ENCODE measurements at places on chromosomes 2 and 18.

DNA sequence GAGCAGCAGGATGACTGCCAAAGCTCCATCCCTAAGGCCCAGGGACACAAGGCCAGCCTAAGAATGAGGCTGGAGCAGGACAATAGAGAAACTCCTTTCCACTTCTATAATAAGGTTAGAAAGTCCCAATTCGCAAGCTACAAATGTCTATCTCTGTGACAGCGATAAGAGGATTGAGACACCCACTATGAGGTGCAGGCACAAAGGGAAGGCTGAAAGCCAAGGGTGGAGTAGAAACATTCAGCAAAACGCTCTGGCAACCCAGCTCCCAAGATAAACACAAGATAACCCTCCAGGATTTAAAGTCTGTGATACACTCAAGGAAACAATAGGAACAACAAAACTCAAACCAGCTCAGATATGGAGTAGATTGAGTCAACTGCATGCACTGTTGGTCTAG is 418.0 kb upstream of the UBE2E3 start:
- DNase-seq = no peak
- no peak overlapping the region for H3K27ac ChIP-seq
- no peaks in the 10 kb centered on the region for H3K27me3 ChIP-seq

DNA sequence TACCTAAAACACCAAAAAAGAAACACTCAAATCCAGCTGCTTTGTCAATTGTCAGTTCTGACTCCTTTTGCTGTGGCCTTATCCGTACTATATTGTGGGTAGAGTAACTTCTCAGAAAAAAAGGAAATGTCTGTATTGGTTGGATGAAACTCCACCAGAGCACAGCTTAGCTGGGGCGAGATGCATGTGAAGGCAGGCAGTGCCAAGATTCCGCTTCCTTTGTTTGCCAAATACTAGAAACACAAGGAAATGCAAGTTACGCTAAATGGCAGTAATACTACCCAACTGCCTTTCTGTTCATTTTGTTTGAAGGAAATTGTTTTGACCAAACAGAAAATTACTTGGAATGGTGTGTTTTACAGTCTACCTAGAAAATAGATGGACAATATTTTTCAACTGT is 10.0 kb downstream of the KLF11 start:
- DNase-seq = no peak
- H3K4me1 ChIP-seq = peaks cover 25% of the 10 kb centered on the region
- H3K27me3 ChIP-seq = no peaks in the 10 kb centered on the region
- H3K27ac ChIP-seq = no peak overlapping the region
- peaks cover 16% of the 10 kb centered on the region for H3K36me3 ChIP-seq
- H3K4me3 ChIP-seq = no peak overlapping the region

DNA sequence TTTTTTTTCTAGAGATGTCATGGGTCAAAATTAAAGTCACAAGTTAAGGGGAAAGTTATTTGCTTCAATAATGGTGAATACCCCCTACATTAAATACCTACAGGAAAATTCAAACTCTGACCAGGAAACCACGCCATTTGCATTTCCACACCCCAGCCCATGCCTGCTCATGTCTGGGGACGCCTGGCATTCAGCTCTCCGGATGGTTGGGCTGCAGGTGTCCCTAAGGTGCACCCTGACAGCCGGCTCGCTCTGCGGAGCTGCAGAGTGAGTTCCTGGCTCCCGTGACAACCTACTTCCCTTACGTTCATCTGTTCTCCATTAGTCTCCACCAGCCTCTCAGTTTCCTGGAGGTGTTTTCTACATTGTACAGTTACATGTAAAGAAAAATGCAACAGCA is 122.7 kb upstream of the RIOK3 start:
- DNase-seq = no peak
- H3K27me3 ChIP-seq = no peaks in the 10 kb centered on the region
- H3K27ac ChIP-seq = no peak overlapping the region
- no peak overlapping the region for H3K4me3 ChIP-seq
- no peaks in the 10 kb centered on the region for H3K36me3 ChIP-seq

DNA sequence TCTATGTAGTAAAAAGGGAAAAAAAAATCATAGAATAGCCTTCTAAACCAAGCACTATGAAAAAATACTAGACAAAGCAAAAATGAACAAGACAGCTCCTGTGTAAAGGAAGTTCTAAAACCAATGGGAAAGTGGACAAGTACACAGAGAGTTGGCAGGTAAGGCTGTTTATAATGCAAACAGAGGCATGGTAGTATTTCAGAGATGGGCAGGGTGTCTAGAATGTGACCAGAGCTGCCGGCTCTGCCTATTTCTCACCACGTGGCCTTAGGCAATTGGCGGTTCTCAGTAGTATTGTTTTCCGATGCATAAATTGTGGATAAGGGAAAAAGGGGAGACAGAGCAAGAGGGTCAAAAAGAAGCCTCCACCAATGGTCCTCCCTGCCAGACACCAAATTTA is 173.6 kb downstream of the ANKRD30B start:
- H3K27ac ChIP-seq = no peak overlapping the region
- H3K36me3 ChIP-seq = no peaks in the 10 kb centered on the region
- H3K27me3 ChIP-seq = no peaks in the 10 kb centered on the region
- DNase-seq = no peak
- H3K4me1 ChIP-seq = no peaks in the 10 kb centered on the region
- no peak overlapping the region for H3K4me3 ChIP-seq
